Substantia nigra (tissue), 51 donors: ENCODE measurements at places on chromosomes 3 and 15.
A peak's percentile ranks its signal among the peaks of the same experiment; 100 is the strongest.

- no peak for DNase-seq
These were observed 120.0 kb downstream of the CYP19A1 start for GRCh38 chr15:51218299-51218938.

DNA sequence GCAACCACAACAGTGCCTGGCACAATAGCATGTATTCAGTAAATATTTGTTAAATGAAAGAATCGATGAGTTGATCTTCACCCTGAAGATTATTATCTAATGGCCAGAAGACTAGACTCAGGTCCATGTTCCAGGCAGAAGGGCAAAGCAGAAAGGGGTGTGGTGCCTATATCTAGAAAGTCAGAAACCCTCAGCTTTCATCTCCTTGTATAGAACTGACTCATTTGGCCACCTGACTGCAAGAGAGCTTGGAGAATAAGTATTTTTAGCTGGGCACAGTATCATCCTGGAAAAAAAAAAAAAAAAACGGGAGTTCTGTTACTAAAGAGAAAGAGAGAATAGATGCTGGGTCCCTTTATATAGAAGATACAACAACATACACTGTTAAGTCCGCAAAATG lies 69.7 kb upstream of the SPRED1 start:
- DNase-seq: no peak

- DNase-seq: no peak
These were observed 226.1 kb upstream of the UBE2E2 start for GRCh38 chr3:22977042-22977441.

- no peak for DNase-seq
These were observed 4.7 kb upstream of the BNC1 start for GRCh38 chr15:83289160-83289559.

GRCh38 chr3:183298701-183299153 lies 45.7 kb downstream of the B3GNT5 start:
- peak; percentile 25 for DNase-seq

GRCh38 chr3:188296761-188297612 lies 143.0 kb downstream of the LPP start:
- no peak for DNase-seq

GRCh38 chr3:35448121-35448520 lies 191.2 kb upstream of the ARPP21 start:
- no peak for DNase-seq

DNA sequence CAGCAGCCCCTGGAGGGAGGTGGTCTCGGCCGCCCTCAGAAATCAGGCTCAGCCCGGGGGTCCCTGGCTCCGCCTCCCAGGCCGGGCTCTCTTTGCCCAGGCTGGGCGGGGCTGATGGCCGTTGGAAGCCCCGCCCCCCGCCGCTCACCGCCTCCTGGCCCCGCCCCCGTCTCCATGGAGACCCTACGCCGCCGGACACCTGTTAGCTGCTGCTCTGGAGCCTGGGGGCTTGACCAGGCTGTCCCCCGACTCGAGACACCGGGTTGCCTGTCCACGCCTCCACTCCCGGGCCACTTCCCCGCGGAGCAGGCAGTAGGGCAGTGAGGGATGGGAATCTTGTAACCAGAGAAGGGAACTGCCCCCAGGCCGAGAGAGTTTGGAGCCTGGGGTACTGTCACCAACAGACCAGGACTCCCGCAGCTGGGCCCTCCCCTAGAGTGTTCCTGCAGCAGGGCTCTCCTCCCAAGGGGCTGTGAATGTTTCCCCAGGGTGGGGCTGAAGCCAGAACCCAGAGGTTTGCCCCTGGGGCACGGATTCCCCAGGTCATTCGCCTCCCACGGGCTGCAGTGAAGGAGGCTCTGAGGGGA lies 27.8 kb upstream of the RPL32 start:
- no peak for DNase-seq

DNA sequence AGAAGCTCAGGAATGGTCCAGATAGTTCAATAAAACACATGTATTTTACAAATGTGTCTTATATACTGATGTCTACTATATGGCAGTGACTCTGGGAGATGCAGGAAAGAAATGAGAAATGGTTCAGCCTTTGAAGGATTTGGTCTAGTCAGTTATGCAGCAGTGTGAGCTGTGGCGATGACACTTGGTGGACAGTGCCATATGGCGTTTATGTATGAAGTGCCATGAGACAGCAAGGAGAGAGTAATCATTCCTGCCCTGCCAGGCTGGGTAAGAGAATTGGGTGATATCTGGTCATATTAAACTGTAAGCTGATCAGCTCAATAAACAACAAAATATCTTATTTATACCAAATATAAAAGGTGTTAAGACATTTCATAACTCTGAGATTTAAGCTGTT lies 47.6 kb upstream of the ANP32A start:
- DNase-seq: no peak

DNA sequence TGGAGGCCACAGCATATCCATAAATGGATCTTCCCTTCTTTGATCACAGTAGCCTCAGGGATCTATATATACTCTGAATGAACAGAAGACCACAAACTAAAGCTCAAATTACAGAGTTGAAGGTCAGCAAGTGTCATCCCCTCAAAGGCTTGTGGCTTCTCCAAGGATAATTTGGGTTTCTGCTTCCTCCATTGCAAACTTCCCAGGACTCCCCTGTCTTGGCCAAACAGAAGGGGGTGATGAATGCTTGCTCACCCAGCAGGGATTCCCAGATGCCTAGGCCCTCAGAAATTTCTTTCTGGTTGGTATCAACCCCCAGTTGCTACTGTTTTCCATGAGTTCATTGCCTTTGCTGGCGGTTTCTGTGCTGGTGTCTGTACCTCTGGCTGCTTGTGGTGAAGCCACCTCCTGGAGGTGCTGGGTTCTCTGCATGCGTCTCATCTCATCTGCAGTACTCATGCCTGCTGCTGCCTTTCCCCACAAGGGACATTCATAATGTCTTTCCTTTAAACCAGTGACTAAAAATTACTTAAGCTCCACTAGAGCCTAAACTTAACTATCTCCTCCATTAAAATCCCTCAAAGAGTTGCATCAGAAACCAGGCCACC lies 17.7 kb downstream of the ENTPD3 start:
- DNase-seq: no peak

GRCh38 chr3:46098319-46098761 lies 71.1 kb upstream of the XCR1 start:
- no peak for DNase-seq

GRCh38 chr15:91186904-91187656 lies 87.0 kb downstream of the SV2B start:
- DNase-seq: no peak

DNA sequence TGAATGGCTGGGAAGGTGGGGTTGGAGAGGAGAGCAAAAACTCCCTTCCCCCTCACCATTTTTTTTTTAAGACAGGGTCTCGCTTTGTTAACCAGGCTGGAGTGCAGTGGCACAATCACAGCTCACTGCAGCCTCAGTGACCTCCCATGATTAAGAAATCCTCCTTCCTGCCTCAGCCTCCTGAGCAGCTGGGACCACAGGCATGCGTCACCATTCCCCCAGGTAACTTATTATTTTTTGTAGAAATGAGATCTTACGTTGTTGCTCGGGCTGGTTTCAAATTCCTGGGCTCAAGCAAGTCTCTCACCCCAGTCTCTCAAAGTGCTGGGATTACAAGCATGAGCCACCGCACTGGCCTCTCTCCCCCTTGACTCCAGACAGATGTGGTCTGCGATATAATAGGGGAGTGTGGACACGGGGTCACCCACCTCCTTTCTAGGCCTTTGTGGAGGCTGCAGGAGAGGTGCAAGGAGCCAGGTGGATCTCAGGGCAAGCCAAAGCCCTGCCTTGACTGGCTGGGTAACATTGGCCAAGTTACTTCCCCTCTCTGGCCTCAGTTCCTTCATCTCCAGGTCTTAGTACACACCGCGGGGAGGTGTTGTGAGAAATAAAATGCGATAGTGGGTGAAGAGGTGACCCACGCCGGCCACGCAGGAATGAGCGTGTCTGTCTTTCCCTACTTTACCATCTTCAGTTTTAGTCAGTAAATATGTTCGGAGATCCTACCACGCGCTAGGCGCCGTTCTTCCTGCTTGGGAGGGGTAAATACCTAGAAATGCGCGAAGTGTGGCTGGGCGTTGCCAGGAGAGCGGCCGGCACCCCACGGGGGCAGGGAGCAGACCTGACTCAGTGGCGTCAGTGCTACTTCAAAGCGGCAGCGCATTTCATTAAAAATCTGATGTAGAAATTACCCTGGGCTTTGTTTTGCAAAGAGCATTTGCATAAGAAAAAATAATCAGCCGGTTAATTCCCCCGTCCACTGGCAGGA lies 20.2 kb upstream of the CORO2B start:
- no peak for DNase-seq

DNA sequence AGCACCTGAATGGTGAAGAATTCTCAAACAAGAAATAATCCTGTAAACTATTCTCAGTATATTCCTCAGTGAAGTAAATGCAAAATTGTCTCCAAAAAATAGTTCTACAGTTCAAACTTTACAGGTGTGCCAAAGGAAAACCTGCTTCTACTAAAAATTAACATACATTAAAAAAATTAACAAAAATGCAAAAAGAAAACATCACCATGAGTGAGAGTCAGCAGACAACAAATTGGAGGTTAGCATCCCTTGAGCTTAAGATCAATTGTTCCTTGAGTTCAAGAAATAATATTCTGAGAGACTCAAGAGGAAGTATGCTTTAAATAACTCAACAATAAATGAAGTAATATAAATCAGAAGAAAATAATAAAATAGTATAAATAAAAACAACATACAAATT lies 278.4 kb upstream of the MME start:
- no peak for DNase-seq

GRCh38 chr3:56724676-56725075 lies 41.6 kb upstream of the TASOR start:
- no peak for DNase-seq

- DNase-seq: no peak
These were observed 1.1 kb downstream of the DCUN1D1 start for GRCh38 chr3:182979103-182979673.

GRCh38 chr3:63519426-63519825 lies 133.0 kb upstream of the SNTN start:
- no peak for DNase-seq

DNA sequence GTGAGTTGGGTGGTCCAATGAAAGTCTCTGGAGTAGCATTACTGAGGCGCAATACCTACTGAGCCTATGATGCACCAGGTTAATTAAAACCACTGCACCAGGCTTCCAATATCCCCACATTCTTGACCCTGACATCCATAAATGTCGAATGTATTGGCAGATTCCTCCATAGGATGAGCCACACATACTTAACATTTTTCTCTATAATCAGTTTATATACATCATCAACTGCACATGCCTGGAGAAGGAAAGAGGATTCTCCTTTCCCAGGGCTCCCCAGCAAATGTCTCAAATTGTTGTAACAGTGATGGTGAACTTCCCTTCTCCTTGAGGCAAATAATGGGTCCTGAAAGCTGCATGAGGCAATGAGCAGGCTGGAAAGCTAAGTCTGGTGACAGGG lies 82.3 kb upstream of the LPP start:
- DNase-seq: no peak

DNA sequence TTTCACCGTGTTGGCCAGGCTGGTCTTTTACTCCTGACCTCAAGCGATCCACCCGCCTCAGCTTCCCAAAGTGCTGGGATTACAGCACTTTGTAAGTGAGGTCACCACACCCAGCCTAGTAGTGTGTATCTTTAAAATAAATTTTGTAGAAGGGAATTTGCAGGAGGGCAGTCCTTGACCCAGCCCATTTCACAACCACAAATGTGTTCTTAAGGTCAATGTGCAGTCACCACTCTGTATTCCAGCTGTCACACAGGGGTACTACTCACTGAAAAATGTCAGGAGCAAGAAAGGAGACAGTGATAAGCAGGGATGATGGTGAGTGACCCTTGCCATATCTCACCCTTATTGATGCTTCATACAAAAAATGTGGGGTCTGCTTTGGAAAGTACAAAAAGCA lies 98.5 kb downstream of the FRMD5 start:
- no peak for DNase-seq

- no peak for DNase-seq
These were observed 124.9 kb downstream of the IGSF11 start for GRCh38 chr3:118909763-118910162.

GRCh38 chr3:177335728-177336127 lies 138.4 kb upstream of the TBL1XR1 start:
- no peak for DNase-seq

DNA sequence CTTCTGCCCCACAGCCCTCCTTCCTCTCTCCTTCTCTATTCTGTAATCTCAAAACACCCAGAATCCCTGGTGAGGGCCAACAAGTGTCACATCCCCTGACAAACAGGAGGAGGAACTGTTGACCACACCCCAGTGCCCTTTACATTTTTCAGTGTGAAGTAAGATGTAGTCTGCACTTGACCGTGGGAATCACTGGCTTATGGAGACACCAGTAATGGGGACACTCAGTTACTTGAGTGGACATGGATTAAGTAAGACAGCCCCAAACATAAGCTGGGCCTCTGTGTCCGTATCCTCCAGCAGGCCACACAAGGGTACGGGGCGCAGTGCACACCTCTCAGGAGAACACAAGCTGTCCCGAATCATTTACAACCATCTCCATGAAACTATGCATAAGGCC lies 28.4 kb upstream of the LIMD1 start:
- DNase-seq: no peak

DNA sequence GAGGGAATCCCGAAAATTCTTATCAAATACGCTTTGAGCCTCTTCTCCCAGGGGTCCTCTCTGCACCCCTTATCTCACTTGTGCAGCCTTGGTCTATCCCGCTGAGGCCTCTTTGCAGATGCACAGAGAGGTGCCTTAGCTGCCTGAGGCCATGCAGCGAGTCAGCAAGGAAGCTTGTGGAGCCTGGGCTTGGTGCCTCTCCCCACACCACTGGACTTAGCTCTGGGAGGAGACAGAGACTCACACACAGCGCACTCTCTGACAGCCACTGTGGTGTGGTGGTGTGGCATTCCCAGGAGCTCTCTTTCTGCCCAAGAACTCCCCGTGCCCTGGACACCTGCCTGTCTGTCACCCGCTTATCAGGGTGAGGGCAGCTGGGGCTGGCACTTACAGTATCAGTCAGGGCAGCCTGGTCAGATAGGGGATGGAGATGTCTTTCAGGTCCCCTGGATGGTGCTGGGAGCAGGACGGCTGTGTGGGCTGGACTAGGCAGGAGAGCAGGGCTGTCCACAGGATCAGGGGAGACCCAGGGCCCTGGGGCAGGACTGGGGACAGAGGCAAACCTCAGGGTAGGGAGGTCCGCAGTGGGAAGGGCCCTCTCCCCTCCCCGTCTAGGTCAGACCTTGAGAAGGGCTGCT lies 10.2 kb upstream of the LINGO1 start:
- DNase-seq: no peak

GRCh38 chr15:93158097-93158900 lies 69.3 kb upstream of the RGMA start:
- DNase-seq: no peak

DNA sequence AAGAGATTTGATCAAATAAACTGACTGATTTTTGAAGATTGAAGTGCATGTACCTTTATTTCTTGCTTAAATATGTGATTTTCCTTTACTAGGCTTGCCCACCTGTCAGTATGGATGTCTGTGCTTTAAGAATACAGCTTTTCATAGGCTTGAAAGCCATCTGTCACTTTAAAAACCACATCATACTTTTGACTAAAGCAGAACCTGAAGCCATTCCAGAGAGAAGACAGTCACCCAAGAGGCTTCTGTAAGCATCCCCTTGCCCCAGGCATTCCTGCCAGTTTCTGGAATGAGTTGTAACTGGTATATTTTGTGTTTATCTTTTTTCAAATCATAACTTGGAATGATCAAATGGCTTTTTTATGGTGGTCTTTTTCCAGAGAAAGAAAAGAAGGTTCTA lies 24.0 kb downstream of the HPS3 start:
- no peak for DNase-seq
